ENCODE measurements at places on chromosomes 6 and 20. TPM values are rescaled to one million over a fixed set of nuclear protein-coding genes. Genes with fewer than 3 reads are reported as not detected.

Gene COL21A1
- 151 TPM for total RNA-seq

Gene LPA
- total RNA-seq: 4.0 TPM

Gene PHACTR3
- 2.7 TPM for total RNA-seq

Gene SLC22A2
- not detected for total RNA-seq

Gene SLC12A5
- total RNA-seq: 0.69 TPM

Gene QRSL1
- 21.6 TPM for total RNA-seq

Gene SLC16A10
- 5.4 TPM for total RNA-seq

Gene BANF2
- total RNA-seq: not detected

Gene CASS4
- total RNA-seq: 1.9 TPM

Gene PDYN
- not detected for total RNA-seq

Gene PDRG1
- total RNA-seq: 2.9 TPM

Gene ERGIC3
- total RNA-seq: 176 TPM

Gene LPIN3
- 4.7 TPM for total RNA-seq

Gene PACRG
- total RNA-seq: 5.6 TPM

Gene KIF13A
- total RNA-seq: 64.7 TPM

Gene SAPCD1
- total RNA-seq: 0.90 TPM

Gene NKX2-2
- not detected for total RNA-seq

Gene GPR6
- not detected for total RNA-seq

Gene LST1
- 4.2 TPM for total RNA-seq

Gene PTK6
- total RNA-seq: 2.8 TPM

Gene SIM1
- total RNA-seq: 0.21 TPM

Measured in urinary bladder (tissue), 4 donors.